ENCODE measurements at places on chromosomes 12 and 14.

DNA sequence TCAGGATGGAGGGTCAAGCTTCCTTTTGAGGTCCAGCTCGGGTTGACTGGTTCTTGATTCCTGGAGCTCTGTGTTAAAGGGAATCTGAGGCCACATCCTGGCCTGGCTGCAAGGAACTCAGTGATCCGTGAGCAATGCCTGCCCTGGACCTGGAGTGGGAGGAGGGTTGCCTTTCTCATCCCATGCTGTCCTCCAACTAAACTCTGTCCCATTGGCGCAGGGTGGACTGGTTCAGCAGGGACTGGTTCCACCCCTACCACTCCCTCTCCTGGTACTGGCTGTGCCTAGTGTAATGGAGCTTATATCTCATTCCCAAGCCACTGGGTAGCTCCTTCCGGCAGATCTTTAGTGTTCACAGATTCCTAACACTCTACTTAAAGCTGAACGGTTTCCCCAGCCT is 3.9 kb upstream of the CMKLR1 start:
- DNase-seq, result no peak

GRCh38 chr14:58699681-58700205 is 62.0 kb downstream of the DACT1 start:
- no peak for DNase-seq

DNA sequence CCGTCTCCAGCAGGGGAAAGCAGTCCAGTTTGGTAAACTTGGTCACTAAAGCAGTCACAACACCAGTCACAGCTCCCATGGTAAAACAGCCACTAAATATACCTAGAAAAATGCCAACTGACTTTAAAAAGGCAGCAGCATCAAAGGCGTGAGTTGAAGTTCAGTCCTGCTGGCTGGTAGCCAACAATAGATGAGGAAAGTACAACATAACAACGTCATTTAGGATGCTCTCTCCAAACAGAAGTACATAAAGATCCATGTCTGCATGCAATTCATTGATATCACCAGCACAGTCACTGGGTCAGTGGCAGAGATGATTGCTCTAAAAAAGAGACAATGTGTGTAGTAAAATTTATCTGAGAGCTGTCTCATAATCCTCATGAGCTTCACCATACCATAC is 59.3 kb upstream of the TMPO start:
- DNase-seq, result no peak

DNA sequence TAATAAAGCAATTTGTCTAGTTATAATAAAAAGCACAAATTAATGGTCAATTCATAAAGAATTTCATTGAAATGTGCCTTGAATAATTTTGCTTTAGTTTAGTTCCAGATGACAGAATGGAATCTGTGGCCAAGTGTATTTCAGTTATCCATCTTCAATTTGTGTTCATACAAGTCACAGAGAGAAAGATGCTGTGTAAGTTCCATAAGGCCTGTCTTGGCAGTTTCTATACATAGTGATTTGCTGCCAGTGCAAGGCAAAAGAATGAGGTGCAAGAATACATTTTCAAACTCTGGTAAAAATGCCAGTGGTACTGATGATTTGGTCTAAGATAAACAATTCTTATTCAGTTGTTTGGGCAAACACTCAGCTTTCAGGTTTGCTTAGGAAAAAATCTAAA is 134.4 kb upstream of the PTPRB start:
- DNase-seq, result no peak

- no peak for DNase-seq
Measured at GRCh38 chr12:131279281-131279921, 325.7 kb downstream of the ADGRD1 start.

GRCh38 chr12:57817261-57817989 is 1.1 kb downstream of the AVIL start:
- DNase-seq, result no peak

DNA sequence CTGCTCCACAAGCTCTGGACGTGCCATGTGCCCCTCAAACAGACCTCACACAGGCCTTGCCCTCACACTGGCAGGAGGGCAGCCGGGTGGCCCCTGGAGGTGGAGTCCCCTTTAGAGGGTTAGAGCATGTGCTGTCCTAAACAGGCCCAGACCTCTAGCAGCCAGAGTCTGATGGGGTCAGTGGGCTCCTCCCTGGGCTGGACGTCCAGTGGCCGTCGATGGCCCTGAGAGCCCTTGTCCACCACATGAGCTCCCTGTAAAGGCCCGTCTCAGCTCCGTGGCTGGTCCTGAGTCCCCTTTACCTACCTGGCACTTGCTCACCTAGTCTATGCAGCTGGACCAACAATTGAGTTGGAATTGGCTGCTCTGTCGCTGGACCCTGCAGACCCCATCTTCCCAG is 3.8 kb downstream of the TMEM179 start:
- DNase-seq, result no peak

GRCh38 chr14:58356268-58356667 is 39.5 kb upstream of the TOMM20L start:
- DNase-seq, result no peak

DNA sequence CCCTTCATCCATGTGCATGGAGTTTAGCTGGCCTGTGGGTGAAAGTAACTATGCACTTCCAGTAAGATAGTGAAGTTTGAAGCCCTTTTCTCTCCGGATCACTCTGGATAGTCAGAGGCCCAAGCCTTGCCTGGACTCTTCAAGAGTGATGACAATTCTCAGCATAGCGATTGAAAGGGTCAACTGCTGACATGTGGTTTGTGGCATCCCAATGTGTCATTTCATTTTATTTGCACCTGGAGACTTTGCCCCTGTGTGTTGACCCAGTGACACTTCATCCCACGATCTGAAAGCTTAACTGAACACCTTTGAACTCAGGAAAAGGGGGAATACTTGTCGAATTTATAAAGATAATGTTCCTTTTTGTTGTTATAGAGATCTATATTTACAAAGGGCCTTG is 711.9 kb upstream of the TMEM132C start:
- DNase-seq, result no peak

- DNase-seq, result no peak
Measured at GRCh38 chr14:73049428-73049827, 8.9 kb upstream of the RBM25 start.

GRCh38 chr12:3557791-3558620 is 67.0 kb downstream of the PRMT8 start:
- no peak for DNase-seq

DNA sequence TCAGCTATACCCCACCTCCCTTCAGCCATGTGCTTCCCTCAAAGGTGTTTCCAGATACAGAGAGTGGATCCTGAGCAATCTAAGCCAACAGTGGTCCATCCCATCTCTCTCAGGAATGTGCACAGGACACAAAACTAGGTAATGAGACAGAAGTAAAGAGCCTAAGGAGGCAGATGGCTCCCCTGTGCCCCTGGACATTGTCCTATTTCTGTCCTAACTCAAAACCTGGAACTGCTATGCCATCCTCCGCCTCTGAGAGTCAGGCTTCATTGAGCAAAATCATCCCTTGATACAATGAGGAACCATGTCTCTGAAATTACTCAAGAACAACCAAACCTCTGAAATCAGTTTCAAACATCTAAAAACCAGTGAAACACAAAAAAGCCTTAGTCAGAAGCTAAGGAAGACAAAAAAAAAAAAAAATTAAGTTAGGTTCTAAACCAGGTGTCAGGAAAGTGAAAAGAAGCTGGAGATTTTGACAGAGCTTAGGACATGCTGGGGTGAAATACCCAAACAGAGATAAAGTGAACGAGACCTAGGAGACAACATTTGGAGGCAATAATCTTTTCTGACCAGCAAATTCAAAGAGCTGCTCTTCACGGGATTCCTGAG is 200.3 kb upstream of the PLEKHG7 start:
- DNase-seq, result no peak

GRCh38 chr12:49537752-49538509 is 899 bp upstream of the KCNH3 start:
- no peak for DNase-seq

GRCh38 chr12:4271717-4272423 is 1.7 kb upstream of the CCND2 start:
- no peak for DNase-seq

- no peak for DNase-seq
Measured at GRCh38 chr14:89202413-89203190, 214.4 kb downstream of the FOXN3 start.

- DNase-seq, result no peak
Measured at GRCh38 chr12:119328111-119328510, 6.4 kb upstream of the CCDC60 start.

GRCh38 chr14:69701291-69701690 is 65.7 kb upstream of the SRSF5 start:
- DNase-seq, result no peak

DNA sequence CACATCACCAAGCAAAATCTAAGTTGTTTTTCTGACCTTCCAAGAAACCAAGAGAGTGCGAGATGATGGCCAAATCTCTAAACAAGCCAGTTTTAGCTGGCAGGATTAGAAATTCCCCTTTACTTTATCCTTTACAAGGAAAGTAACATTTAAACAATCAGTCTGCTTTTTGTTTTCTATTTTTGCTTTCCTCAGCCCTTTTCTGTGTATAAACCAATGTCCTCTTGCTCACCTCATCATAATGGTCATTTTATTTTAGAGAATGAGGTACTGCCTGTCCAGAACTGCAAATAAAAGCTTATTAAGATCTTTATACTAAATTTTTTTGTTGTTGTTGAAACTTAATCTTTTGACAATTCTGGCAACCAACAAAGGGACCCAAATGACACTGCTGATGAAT is 442.4 kb upstream of the GARIN6 start:
- DNase-seq, result no peak

GRCh38 chr14:80695869-80696268 is 245.7 kb downstream of the CEP128 start:
- no peak for DNase-seq

DNA sequence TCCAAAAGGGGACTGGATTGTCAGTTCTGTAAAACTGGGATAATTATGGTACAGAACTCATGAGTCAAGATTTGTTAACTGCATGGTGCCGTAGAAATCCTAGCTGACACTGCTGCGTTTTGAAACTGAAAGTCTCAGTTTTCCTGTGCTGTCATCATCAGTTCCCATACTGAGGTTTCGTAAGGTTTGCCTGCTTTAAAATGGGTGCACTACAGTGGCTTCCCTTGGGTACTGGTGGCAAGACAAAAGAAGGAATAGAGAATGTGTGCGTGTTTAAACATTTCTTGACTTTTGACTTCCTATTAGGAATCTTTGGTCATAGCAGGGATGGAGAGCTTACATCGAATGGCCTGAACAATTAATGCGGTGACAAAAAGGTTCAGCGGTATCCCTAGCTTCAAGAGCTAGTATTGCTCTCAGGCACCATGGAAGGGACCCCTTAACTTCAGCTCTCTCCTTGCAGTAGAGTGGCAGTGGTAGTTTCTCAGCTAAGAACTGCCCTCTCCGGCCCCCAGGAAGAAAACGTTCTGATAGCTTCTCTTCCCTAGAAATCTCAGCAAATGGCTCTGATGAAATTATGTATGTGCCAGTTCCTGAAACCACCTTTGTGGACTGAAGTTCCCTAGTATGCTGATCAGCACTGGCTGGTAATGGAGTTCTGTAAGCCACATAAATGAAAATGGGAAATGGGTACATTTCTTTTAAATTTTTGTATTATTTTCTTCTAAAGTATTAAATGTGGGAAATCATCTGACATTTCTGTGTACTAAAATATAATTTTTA is 28.9 kb downstream of the ANO6 start:
- DNase-seq, result no peak

- no peak for DNase-seq
Measured at GRCh38 chr12:73445658-73446324, 1091.8 kb upstream of the ATXN7L3B start.

GRCh38 chr14:96198430-96199130 is 6.1 kb upstream of the BDKRB2 start:
- no peak for DNase-seq

DNA sequence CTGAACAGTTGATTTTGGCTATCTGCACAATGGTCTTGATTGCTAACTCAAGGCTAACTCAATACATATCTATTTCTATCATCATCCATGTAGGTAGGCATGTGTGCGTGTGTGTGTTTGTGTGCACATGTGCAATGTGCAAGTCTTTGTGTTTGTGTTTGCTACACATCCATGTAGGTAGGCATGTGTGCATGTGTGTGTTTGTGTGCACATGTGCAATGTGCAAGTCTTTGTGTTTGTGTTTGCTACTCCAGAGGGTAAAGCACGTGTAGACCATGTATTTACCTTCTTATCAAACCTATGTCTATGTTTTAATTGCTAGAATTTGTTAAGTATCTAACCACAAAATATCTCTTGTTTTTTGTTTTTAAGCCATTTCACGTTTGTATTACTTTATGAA is 962.6 kb downstream of the LRFN5 start:
- no peak for DNase-seq

DNA sequence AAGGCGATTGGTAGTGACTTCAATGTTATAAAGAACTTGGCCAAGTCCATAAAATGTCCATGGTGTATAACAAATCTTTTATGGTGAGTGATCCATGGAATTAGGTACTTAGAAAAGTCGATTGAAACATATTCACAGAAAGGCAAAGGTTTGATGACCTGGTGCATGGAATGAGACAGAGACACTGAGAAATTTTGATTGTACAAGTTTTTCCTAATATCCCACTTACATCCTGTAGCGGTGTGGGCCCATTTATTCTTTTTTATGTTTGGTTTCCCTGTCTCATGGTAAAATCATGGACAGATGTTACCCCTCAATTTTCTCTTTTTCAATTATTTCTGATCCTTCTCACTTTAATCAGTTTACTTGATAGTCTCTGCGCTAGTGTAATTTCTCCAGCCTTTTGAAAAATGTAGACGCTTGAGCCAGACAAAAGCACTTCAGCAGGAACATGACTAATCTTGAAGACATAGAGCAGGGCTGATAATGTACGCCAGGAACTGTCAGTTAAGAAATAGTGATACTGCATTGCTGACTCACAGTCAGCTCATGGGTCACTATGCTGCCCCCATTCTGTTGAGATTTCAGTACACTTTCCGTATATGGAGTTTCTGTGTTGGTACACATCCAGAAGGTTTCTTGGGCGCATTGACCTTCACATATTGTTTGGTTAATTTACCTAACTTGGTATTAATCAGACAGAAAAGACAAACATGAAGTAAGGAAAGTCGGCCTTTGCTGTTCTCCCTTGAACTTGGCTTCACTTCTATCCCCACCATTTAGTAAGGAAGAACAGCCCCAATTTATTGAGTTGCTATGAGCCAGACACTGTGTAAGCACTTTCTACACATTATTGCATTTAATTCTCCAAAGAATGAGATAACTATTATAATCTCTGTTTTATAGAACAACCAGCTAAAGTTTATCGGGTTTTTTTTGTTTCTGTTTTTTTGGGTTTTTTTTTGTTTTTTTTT is 841.7 kb downstream of the DIO2 start:
- DNase-seq, result no peak

DNA sequence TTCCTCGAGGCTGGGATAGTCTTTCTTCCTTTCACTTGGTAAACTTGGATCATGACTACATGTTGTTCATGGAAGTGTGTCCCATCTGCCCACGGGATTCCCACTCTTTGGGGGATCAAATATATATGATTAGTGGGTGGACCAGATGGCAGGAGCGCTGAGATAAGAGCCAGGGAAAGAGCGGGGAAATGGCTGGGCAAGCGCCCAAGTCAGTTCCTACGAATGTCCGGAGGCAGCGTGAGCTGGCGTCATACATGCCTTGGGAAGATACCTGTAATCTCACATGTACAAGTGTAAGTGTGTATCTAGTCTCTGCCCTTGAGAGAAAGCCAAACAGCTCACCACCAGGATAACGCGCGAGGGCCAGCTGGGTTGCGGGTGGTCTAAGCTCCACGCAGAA is 62.3 kb downstream of the FZD10 start:
- no peak for DNase-seq

GRCh38 chr12:43306066-43306465 is 245.9 kb downstream of the ADAMTS20 start:
- no peak for DNase-seq
